Naive B cell (primary cell): ENCODE measurements at places on chromosomes 7 and 10. TPM values are rescaled to one million over a fixed set of nuclear protein-coding genes. Genes with fewer than 3 reads are reported as not detected.
A peak's percentile ranks its signal among the peaks of the same experiment; 100 is the strongest.

DNA sequence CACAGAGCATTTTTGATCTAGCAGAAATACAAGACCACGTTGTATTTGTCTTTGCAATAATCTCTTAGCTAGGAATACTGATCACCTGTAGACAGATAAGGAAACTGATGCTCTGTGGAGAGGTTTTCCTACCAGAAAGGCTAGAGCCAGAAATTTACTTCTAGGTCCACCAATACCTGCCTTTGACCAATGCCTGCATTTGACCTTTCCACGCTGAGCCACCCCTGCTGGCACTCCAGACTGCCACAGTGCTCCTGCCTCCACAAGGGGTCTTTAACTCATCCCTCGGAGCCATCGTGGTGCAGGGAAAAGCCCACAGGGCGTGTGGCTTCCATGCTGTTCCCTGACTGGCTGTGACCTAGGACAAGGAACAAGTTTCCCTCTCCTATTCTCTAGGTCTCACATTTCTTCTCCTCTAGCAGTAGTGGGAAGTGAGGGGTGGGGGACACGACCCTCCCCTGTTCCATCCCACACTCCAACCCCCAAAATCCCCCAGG is 1.5 kb upstream of the ELN start:
- no peak overlapping the region for H3K4me3 ChIP-seq
- no peaks in the 10 kb centered on the region for H3K36me3 ChIP-seq
- DNase-seq: no peak
- peaks cover 75% of the 10 kb centered on the region for H3K27me3 ChIP-seq
- no peak overlapping the region for H3K27ac ChIP-seq

DNA sequence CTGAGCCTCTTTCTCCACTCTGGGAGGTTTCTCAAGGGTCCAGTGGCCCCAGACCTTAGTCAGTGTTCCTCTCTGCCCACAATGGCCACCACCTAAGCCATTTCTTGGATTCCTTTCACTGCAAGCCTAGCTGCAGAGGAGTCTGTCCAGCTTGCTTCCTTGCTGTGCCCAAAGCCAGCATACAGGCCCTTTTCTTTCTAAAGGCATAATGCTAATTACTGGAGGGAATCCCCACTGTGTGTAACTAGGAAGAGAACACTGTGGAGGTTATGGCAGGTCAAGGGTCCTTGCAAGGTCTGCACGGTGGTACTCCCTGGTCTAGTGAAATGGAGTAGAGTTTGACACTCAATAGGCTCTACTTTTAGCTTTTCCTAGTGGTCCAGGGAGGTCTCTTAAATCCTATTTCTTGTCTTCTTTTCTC is 70.4 kb upstream of the CC2D2B start:
- H3K27ac ChIP-seq: peak overlapping the region; percentile 94
- DNase-seq: no peak
- peak overlapping the region; percentile 59 for H3K4me3 ChIP-seq
- no peaks in the 10 kb centered on the region for H3K27me3 ChIP-seq
- H3K4me1 ChIP-seq: peaks cover 64% of the 10 kb centered on the region

GRCh38 chr10:124206616-124207015 is 113.2 kb upstream of the CHST15 start:
- DNase-seq: no peak
- no peaks in the 10 kb centered on the region for H3K4me1 ChIP-seq
- H3K27me3 ChIP-seq: no peaks in the 10 kb centered on the region

HPSE2 gene
- polyA plus RNA-seq: not detected

SGCE gene
- polyA plus RNA-seq: 31.9 TPM

- no peak overlapping the region for H3K4me3 ChIP-seq
- no peaks in the 10 kb centered on the region for H3K27me3 ChIP-seq
- H3K36me3 ChIP-seq: peaks cover 11% of the 10 kb centered on the region
- H3K27ac ChIP-seq: peak overlapping the region; percentile 65
- H3K4me1 ChIP-seq: peaks cover 26% of the 10 kb centered on the region
Observed at GRCh38 chr7:75626954-75627353, 111.8 kb downstream of the HIP1 start.

- H3K4me3 ChIP-seq: no peak overlapping the region
- H3K36me3 ChIP-seq: no peaks in the 10 kb centered on the region
- DNase-seq: no peak
Observed at GRCh38 chr7:101589052-101589451, 40.0 kb downstream of the MYL10 start.

DNA sequence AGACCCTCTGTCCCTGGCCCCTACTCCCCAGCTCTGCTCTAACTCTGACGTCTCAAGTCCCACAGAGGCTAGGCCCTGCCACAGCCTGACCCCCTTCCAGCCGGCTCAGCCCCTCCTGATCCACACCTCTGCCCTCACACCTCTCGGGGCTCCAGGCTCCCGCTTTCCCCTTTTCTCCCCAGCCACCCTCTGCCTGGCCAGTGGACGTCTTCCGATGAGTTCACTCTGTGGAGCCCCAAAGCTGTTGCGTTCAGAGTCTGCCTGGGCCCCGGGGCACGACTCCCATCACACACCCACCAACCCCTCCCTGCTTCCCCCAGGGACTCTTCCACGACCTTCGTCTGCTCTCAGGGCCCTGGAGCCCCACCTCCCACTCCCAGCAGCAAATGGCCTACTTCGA is 18.4 kb upstream of the TBRG4 start:
- no peaks in the 10 kb centered on the region for H3K36me3 ChIP-seq
- H3K4me3 ChIP-seq: no peak overlapping the region
- DNase-seq: no peak
- H3K27ac ChIP-seq: no peak overlapping the region
- H3K4me1 ChIP-seq: no peaks in the 10 kb centered on the region
- H3K27me3 ChIP-seq: peaks cover 8% of the 10 kb centered on the region

DNA sequence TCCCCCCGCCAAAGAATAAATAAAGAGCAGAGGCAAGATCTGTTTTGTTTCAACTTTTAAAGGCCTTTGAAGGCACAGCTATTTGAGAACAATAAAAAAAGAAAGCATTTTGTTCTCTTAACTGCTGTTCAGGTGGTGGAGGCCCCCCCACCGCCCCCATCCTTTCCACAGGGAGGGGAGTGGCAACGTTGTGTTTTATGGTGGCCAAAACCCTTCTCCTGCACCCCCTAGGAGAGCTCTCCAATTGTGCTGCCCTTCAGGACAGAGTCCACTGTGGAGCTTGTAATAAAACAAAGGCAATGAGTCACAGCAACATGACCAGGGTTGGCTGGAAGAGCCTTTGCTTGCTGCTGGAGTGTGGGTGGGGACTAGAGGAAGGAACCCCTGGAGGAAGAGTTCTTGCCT is 987.9 kb downstream of the KCNMA1 start:
- H3K4me3 ChIP-seq: no peak overlapping the region
- no peaks in the 10 kb centered on the region for H3K36me3 ChIP-seq
- no peaks in the 10 kb centered on the region for H3K4me1 ChIP-seq
- H3K27me3 ChIP-seq: peaks cover 9% of the 10 kb centered on the region
- H3K27ac ChIP-seq: no peak overlapping the region

- no peaks in the 10 kb centered on the region for H3K27me3 ChIP-seq
- no peak for DNase-seq
- H3K36me3 ChIP-seq: no peaks in the 10 kb centered on the region
- H3K4me3 ChIP-seq: no peak overlapping the region
- no peak overlapping the region for H3K27ac ChIP-seq
Observed at GRCh38 chr7:51085034-51085692, 231.4 kb downstream of the COBL start.

GRCh38 chr10:14459665-14460064 is 128.9 kb upstream of the FRMD4A start:
- H3K36me3 ChIP-seq: peaks cover 19% of the 10 kb centered on the region
- DNase-seq: no peak
- H3K27me3 ChIP-seq: peaks cover 57% of the 10 kb centered on the region
- H3K4me1 ChIP-seq: no peaks in the 10 kb centered on the region
- no peak overlapping the region for H3K27ac ChIP-seq

- no peak overlapping the region for H3K27ac ChIP-seq
- no peaks in the 10 kb centered on the region for H3K4me1 ChIP-seq
- DNase-seq: no peak
- no peaks in the 10 kb centered on the region for H3K36me3 ChIP-seq
- no peak overlapping the region for H3K4me3 ChIP-seq
Observed at GRCh38 chr10:72637398-72637857, 11.5 kb upstream of the MICU1 start.

DNA sequence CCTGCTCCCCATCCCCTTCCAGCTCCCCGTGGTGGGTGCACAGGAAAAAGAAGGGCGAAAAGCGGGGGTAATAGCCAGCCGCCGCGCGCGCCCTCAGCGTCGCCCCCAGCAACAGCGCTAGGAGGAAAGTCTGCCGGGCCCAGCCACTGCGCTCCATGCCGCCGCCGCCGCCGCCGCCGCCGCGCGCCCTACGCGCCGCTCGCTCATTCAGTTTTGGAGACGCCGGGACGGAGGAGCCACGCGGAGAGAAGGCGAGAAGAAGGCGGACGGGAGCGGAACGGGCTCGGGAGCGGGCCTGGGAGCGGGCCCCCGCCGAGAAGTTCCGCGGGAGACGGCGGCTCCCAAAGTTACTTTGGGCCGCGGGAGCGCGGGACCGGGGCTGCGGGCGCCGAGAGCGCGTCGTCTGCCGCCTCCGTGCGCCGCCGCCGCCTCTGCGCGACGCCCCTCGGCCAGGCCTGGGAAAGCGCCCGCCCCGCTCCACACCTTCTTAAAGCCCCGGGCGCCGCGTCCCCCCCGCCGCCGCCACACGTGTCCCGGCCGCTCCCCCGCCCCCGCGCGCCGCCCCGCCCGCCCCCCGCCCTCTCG is at the start of gene RELN:
Gene RELN, minus strand, starts transcription at position 459 of the 585 bp plus-strand sequence. Its CDS starts 302 bp downstream, at position 157.
- H3K27ac ChIP-seq: no peak within 1 kb of the TSS
- no peak for DNase-seq
- H3K27me3 ChIP-seq: peaks cover 42% of the 10 kb centered on the region
- H3K4me3 ChIP-seq: peak within 1 kb of the TSS; percentile 66
- H3K36me3 ChIP-seq: no peaks in the 10 kb centered on the region

PLAC9 gene
- not detected for polyA plus RNA-seq

AOC1 gene
- polyA plus RNA-seq: not detected

GRCh38 chr10:78164702-78165101 is 131.0 kb downstream of the RPS24 start:
- H3K27ac ChIP-seq: no peak overlapping the region
- no peak overlapping the region for H3K4me3 ChIP-seq
- H3K4me1 ChIP-seq: no peaks in the 10 kb centered on the region
- peaks cover 9% of the 10 kb centered on the region for H3K27me3 ChIP-seq
- no peak for DNase-seq

LIPJ gene
- not detected for polyA plus RNA-seq

DNA sequence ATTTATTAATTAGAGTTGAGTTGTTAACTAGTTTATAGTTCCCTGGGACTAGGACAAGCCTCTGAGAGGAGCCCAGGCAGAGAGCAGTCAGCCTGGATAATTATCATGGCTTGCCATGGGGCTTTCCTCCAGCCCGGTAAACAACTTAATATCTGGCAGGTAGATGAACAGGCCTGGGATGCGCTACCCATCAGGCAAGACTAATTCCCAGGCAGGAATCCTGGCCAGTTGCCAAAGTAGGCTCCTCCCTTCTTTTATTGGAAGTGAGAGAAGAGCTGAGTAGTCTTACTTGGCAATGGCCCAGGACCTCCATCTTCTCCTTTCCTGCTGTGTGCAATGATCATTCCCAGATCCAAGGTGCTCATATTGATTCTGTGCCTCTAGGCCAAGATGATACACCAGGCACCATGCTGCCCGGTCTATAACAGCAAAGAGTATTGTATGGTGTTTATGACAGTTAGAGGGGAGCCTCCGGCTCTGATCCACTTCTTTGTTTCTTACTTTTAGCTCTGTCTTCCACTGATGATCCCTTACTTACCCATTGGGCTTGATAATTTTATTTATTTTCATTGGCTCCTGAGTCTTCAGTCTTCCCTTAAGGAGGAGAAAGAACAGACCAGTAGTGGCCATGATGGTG is 408.7 kb downstream of the REEP3 start:
- H3K36me3 ChIP-seq: no peaks in the 10 kb centered on the region
- H3K4me1 ChIP-seq: no peaks in the 10 kb centered on the region
- no peak overlapping the region for H3K4me3 ChIP-seq

DNA sequence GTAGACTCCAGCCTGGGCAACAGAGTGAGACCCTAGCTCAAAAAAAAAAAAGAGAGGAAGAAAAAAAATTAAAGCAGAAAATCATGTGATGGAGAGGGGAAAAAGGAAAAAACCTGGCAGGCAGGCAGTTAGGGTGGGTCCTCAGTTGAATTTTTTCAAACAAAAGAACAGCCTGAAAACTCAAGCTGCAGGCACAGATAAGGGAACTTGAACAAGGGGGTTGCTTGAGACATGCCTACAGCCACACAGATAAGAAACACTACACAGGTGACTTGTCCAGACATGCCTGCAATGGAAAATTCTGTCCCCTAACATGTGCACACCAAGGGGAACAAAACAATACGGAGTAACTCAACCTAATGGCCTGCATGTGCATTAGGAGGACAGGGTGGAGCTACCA is 19.2 kb downstream of the VIM start:
- no peak for DNase-seq
- no peak overlapping the region for H3K4me3 ChIP-seq
- H3K4me1 ChIP-seq: no peaks in the 10 kb centered on the region
- H3K27me3 ChIP-seq: peaks cover 5% of the 10 kb centered on the region

- H3K27ac ChIP-seq: no peak overlapping the region
- H3K27me3 ChIP-seq: no peaks in the 10 kb centered on the region
- no peak for DNase-seq
- no peaks in the 10 kb centered on the region for H3K36me3 ChIP-seq
Observed at GRCh38 chr10:76451911-76452310, 1020.5 kb downstream of the LRMDA start.

CLDN4 gene
- not detected for polyA plus RNA-seq

EPDR1 gene
- not detected for polyA plus RNA-seq

DNA sequence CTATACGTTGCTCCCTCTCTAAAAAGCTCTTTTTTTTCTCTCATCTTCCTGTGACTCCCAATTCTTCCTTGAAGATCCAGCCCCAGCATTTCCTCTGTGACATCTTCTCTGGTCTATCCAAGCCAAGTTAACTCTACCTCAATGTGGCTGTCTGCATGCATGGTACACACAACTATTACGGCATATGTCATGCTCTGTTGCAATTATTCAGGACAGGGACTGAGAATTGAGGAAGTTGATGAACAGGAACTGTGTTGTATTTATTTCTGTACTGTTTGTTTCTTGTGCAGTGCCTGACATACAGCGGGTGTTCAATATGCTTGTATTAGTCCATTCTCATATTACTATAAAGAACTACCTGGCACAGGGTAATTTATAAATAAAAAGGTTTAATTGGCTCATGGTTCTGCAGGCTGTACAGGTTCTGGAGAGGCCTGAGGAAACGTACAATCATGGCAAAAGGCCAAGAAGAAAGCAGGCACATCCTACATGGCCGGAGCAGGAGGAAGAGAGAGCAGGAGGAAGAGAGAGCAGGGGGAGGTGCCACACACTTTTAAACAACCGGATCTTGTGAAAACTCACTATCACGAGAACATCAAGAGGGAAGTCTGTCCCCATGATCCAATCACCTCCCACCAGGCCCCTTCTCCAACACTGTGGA is 6.3 kb downstream of the TRPV5 start:
- H3K27ac ChIP-seq: peak overlapping the region; percentile 24
- DNase-seq: peak; percentile 33
- peak overlapping the region; percentile 43 for H3K4me3 ChIP-seq
- no peaks in the 10 kb centered on the region for H3K27me3 ChIP-seq
- no peaks in the 10 kb centered on the region for H3K36me3 ChIP-seq

GRCh38 chr7:127953423-127954356 is 77.5 kb downstream of the LRRC4 start:
- peak overlapping the region; percentile 87 for H3K27ac ChIP-seq
- no peak overlapping the region for H3K4me3 ChIP-seq
- peaks cover 8% of the 10 kb centered on the region for H3K4me1 ChIP-seq
- no peak for DNase-seq
- no peaks in the 10 kb centered on the region for H3K27me3 ChIP-seq
